Activated CD4-positive, alpha-beta memory T cell treated with anti-CD3 and anti-CD28 coated beads for 36 hours (primary cell): ENCODE measurements at places on chromosomes 6 and 20.

DNA sequence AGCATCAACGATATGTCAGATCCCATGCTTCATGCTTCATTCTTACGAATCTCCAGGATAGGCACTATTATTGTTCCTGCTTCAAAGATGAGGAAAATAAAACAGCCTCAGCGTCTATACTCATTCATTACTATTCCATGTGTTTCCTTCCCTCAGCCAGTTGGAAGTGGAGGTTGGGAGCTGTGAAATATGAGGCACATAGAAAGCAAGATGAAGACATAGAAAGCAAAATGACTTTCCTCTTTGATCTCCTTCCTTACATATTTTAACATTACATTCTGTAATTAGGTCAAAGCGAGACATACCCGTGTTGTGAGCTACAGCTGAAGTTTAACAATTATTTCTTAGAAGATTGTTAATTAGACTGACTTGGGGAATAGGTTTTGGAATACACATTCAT, 125.4 kb downstream of the FYN start:
- no peaks in the 10 kb centered on the region for H3K27me3 ChIP-seq
- H3K36me3 ChIP-seq, result peaks cover 54% of the 10 kb centered on the region
- no peak overlapping the region for H3K4me3 ChIP-seq
- H3K4me1 ChIP-seq, result peaks cover 91% of the 10 kb centered on the region
- peak overlapping the region; percentile 79 for H3K27ac ChIP-seq
- no peak for DNase-seq

DNA sequence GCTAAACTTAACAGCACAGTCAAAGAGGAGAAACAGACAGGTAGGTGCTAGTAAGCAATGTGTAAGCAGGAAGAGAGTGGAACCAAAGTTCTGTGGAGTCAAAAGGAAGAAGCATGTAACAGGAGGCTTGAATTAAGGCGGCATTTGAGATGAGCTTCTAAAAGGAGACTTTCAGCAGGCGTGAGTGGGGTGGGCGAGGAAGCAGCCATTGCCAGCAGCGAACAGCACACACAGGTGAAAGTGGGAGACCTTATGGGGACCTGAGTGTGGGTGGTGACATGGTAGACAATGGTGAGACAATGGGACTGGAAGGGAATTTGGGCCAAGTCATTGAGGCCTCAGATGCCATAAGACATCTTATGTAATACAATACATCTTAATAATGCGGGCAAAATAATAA, 195.0 kb downstream of the PAX1 start:
- H3K27me3 ChIP-seq, result no peaks in the 10 kb centered on the region
- H3K4me1 ChIP-seq, result no peaks in the 10 kb centered on the region
- no peak overlapping the region for H3K27ac ChIP-seq

DNA sequence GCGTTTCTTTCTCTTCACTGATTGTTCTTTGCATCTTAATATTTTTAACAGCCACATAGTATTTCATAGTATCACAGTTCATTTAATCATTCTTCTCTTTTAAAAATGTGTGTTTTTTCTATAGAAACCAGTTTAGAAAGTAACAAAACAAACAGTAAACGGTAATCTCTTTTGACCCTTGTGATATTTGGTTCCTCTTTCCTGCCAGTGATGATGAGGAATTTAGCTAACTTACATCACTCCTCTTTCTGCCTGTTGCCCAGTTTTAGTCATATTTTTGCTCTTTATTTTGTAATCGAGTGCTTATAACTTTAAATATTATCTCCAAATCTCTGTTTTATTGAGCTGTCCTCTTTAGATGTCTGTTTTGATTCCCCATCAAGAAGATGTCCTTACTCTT, 38.1 kb upstream of the ZBTB24 start:
- no peak for DNase-seq
- peaks cover 5% of the 10 kb centered on the region for H3K36me3 ChIP-seq
- no peak overlapping the region for H3K4me3 ChIP-seq
- H3K27ac ChIP-seq, result no peak overlapping the region
- H3K4me1 ChIP-seq, result peaks cover 11% of the 10 kb centered on the region

GRCh38 chr6:130872250-130873095, 45.3 kb downstream of the SMLR1 start:
- H3K36me3 ChIP-seq, result peaks cover 3% of the 10 kb centered on the region
- peak; percentile 79 for DNase-seq
- no peak overlapping the region for H3K4me3 ChIP-seq
- no peaks in the 10 kb centered on the region for H3K27me3 ChIP-seq

GRCh38 chr6:137217801-137218472, 1.2 kb downstream of the IFNGR1 start:
- peak overlapping the region; percentile 92 for H3K4me3 ChIP-seq
- DNase-seq, result no peak
- H3K27ac ChIP-seq, result peak overlapping the region; percentile 97
- H3K36me3 ChIP-seq, result peaks cover 7% of the 10 kb centered on the region
- H3K4me1 ChIP-seq, result peaks cover 49% of the 10 kb centered on the region

DNA sequence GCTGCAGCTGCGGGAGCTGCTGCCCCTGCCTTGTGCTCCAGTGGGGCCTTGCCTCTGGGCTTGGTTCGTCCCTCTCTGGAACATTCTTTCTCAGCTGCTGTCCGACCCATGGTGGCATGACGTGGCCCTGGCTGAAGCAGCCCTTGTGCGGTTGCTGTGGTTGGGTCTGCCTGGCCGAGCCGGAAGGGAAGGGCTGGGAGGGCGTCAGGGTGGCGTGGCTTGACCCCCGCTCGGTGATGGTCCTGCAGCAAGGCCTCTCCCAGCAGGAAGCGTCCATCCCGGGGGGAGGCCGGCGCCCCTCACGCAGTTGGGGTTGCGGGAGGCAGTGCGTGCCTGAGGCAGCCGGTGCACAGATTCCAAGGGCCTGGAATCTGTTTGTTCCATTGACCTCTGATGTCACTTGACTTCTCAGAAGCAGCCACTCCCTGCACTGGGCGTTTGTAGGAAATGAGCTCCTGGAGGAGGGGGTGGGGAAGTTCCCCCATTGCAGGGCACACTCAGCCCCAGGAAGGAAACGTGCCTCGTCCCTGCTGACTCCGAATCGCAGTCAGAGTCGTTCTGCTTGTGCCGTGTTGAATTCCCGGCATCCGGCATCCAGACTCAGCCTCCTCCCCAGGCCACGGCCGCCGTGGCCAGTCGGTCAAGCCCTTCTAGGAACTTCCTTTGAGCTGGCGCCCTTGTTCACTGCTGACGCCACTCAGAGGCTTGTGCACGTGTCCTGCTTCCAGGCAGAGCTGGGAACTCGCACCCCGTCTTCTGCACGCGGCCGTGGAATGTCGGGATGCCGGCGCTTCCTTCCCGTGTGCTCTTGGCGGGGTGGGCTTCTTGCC, 9.7 kb upstream of the TNFRSF6B start:
- peak; percentile 81 for DNase-seq
- H3K27ac ChIP-seq, result peak overlapping the region; percentile 69
- H3K36me3 ChIP-seq, result peaks cover 3% of the 10 kb centered on the region
- peaks cover 15% of the 10 kb centered on the region for H3K4me1 ChIP-seq
